Stimulated activated CD8-positive, alpha-beta memory T cell treated with anti-CD3 and anti-CD28 coated beads, Interleukin-2, amount 100 ng/mL, for 1 hour (primary cell): ENCODE measurements at places on chromosomes 4 and X.

GRCh38 chr4:97646997-97647396 is 496.3 kb downstream of the STPG2 start:
- DNase-seq, result no peak

GRCh38 chr4:16516796-16517439 is 290.6 kb upstream of the TAPT1 start:
- no peak for DNase-seq

DNA sequence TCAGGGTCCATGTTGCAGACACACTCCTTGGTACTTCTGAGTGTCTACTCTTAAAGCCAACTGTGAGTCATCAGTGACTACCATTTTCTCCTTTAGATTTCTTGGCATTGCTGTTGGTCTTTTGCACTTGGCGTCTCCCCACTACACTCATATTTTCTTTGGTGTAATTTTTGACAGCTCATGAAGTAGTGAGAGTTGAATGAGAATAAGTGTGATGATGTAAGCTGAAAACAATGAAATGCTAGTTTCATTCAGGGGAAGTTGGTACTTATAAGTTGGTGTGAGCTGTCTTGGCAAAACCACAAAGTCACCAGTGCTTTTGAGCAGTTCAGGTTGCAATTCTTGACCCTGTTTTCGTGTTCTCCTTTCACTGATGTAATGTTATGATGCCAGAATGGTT is 142.9 kb upstream of the ARX start:
- DNase-seq, result no peak

DNA sequence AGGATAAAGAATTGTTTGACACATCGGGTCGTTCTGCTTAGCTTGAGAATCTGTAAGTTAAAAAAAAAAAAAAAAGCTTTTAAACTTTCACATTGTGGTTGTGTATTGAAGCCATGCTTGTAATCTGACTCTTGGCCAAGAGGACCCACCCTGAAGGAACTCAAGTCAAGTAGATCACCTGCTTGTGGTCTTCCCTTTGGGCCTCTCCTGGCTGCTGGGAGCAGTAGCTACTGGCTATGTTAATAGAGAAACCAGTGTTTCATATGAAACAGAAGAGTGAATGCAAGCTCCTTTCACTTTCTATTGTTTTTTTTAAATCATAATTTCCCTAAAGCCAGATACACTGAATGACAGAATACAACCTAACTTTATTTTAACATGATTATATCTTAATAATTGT is 402.4 kb upstream of the NDST4 start:
- no peak for DNase-seq

DNA sequence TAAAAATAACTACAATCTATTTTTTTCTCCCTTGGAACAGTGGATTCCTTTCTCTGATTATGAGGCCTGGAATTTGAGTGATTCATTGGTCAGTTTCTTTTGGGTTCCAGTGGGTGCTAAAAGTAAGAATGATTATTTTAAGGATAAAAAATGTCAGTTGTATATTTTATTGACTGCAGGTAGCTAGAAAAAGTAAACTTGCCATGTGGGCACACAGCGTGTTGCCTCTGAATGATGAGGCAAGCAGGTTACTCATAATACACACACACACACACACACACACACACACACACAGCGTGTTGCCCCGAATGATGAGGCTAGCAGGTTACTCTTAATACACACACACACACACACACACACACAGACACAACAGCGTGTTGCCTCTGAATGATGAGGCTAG is 13.8 kb downstream of the GALNT7 start:
- DNase-seq, result no peak

GRCh38 chrX:118493016-118493415 is 2.6 kb upstream of the DOCK11 start:
- DNase-seq, result no peak
